ENCODE measurements at places on chromosomes 13 and 19.

- DNase-seq: no peak
Measured at GRCh38 chr13:50519866-50520265, 323.6 kb downstream of the DLEU7 start.

- DNase-seq: no peak
Measured at GRCh38 chr19:46546194-46546896, 50.7 kb upstream of the PNMA8B start.

DNA sequence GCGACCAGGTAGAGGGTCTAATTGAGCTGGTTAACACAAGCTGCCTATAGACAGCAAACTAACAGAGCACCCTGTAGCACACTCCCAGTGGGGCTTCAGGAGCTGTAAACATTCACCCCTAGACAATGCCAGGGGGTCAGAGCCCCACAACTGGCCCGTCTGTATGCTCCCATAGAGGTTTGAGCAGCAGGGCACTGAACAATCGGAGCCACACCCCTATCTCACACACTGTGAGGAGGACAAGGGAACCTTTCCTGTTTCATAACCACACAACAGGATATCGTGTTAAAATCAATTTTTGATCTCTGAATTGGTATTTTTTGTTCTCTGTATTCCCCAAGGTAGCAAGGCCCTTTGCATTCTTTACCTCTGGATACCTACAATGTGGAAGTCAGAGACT, 266.1 kb downstream of the SPRY2 start:
- no peak for DNase-seq

DNA sequence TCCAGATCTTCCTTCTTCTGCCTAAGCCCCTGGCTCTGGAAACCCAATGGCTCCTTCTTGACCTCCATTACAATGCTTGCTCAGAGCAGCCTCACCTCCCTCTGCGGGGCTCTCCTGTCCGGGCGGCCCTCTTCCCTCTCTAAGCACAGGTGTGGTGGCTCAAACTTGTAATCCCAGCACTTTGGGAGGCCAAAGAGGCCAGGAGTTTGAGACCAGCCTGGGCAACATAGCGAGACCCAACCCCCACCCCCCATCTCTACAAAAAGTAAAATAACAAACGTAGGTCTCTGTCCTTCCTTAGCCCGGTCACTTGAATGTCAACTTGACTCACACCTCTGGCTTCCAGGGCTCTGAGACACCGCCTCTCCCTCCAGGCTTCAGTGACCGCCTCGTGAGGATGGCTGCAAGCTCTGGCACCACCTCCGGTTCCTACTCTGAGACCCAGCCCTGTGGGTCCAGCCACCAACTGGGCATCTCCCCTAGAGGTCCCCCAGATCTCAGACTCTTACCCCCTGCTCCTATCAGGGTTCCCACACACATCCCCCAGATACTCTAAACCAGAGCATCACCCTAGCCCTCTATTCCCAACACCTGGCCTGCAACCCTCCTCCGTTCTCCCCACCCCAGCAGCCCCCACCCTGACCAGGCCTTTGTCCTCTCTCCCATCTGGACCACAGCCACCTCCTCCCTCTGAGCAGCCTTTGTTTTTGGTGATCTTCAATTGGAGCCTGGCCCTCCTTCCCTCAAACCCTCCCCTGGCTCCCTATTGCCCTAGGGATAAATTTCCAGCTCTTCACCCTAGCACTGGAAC, 4.7 kb upstream of the TLE2 start:
- no peak for DNase-seq

- peak; percentile 67 for DNase-seq
Measured at GRCh38 chr19:10603084-10603872, 16.2 kb upstream of the AP1M2 start.

GRCh38 chr19:6271251-6271650, 8.5 kb downstream of the MLLT1 start:
- no peak for DNase-seq

DNA sequence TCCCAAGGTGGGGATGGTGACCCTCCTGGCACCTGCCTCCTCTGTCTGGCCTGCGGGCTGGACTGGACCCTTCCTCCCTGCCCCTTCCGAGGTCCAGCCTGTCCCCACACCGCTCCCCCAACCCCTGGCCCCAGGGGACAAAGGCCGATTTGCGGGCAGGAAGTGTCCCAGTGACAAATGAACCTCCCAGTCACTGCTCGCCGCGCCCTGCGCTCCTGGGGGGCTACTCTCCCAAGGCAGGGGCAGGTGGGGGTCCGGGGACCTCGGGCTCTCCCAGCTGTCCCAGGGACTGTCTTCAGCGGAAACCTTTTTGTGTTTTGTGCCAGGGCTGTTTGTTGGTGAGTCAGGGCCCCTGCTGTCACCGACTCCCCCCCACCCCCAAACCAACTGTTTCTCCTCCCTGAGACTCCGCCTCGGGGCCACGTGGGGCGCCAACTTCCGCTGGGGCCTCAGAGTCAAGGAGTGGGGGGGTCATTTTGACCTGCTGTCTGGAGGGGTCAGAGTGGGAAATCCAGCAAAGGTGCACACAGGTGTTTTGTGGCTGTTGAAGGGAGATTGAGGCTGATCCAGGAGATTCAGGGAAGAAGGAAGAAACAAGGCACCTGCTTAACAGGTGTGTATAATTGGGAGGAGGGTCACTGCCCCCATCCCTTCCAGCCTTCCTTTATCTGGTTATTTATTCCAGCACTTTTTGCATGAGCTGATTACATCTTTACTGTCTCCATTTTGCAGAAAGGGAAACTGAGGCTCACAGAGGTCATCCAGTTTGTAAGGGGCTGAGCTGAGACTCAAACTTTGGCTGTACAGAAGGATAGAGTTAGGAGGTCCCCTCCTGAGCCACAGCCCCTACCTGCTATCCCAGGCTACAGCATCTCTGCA, 831 bp downstream of the PGPEP1 start:
- DNase-seq: peak; percentile 64

DNA sequence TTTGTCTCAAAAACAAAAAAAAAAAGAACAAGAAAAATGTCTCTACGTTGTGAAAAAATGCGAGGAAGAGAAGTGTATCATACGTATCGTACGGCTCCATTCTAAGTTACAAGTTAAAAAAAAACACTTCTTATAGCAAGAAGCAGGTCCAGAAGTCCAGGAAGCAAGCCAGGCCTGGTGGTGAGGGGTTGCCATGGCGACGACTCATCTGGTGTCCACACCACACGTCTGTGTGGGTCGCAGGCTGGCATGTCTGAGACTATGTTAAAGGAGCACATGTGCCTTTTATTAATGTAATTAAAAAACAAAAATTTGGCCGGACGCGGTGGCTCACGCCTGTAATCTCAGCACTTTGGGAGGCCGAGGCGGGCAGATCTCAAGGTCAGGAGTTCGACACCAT, 5.9 kb downstream of the MED16 start:
- DNase-seq: no peak

DNA sequence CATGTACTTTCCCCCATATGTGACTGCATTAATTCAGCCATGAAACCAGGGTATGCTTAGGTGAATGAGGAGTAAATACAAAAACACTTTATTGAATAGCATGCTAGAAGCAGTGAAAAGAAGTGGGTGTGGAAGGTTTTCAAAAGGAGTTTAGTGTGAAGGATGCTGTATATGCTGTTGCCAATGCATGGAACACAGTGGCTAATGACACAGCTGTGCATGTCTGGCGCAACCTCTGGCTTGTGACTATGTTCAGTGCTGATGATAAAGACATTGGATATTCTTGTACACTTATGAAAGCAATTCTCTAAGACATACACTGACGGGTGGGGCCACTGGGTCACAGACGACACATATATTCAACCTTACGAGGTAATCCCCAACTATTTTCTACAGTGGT, 55.2 kb downstream of the SOX21 start:
- no peak for DNase-seq

- DNase-seq: no peak
Measured at GRCh38 chr19:55693336-55693974, 18.4 kb downstream of the EPN1 start.

GRCh38 chr13:50543782-50544181, 299.7 kb downstream of the DLEU7 start:
- DNase-seq: no peak

DNA sequence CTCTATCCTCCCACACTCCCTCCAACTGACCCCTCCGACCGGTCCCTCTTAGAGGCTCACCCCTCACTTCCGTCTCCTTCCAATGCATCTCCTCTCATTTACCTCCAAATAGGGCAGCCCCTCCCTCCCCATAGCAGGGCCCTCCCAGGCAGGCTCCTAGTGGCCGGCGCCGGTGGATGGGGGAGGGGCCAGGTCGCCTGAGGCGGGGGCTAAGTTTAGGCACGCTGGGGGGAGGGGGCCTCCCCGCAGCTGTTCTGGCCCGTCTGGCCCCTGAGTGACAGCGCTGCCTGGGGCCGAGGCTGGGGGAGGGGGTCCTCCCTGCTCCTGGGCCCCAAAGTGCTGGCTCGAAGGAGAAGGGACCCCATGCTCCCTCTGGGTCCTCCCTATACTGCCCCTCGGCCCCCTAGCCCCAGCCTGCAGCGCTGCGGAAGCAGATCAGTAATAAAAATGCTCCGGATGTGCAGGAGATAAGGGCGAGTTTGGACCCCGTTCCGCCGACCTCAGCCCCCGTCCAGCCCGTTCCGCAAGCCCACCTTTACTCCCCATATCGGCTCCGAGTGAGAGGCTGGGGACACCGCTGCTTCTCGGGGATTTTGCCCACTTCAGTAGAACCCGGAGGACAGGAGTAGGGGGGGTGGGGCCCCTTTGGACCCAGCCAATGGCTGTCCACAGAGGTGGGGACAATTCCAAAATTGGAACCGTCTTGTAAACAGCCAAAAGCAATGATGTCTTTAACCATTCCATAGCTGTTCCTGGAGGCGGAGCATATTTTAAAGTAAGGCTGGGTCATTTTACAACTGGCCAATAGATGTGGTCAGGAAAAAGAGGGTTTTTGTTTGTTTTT, 4.0 kb downstream of the RTN2 start:
- DNase-seq: no peak
